Islet precursor cell (in vitro differentiated cells): ENCODE measurements at places on chromosomes 6 and 20.

DNA sequence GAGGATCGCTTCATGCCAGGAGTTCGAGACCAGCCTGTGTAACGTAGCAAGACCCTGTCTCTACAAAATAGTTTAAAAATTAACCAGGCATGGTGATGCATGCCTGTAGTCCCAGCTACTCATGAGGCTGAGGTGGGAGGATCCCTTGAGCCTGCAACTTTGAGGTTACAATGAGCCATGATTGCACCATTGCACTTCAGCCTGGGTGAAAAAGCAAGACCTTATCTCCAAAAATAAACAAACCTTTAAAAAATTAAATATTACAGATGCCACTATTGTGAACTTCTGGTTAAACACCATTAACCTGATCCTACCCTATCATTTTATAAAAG is 116.8 kb downstream of the ARHGAP18 start:
- no peak for DNase-seq

- no peak for DNase-seq
Observed at GRCh38 chr20:19405958-19406357, 193.5 kb downstream of the SLC24A3 start.

DNA sequence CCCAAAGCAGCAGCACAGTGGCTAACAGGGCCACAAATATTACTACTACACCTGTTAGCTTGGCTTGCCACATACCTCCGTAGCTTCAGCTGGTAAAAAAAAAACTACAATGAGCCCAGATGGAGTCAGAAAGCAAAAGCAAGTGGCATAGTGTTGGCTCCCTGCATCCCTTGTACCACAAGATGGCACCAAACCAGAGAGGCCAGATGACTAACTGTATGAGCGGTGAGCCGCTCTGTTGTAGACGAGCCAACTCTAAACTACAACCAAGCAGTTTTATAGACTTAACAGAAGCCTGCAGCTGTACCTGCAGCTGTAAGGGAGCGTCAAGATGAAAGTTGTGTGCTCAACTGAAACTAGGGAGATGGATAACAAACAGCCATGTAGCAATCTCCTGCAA is 84.5 kb upstream of the MCHR2 start:
- peak; percentile 72 for DNase-seq

- no peak for DNase-seq
Observed at GRCh38 chr6:91043751-91044150, 456.9 kb upstream of the MAP3K7 start.

DNA sequence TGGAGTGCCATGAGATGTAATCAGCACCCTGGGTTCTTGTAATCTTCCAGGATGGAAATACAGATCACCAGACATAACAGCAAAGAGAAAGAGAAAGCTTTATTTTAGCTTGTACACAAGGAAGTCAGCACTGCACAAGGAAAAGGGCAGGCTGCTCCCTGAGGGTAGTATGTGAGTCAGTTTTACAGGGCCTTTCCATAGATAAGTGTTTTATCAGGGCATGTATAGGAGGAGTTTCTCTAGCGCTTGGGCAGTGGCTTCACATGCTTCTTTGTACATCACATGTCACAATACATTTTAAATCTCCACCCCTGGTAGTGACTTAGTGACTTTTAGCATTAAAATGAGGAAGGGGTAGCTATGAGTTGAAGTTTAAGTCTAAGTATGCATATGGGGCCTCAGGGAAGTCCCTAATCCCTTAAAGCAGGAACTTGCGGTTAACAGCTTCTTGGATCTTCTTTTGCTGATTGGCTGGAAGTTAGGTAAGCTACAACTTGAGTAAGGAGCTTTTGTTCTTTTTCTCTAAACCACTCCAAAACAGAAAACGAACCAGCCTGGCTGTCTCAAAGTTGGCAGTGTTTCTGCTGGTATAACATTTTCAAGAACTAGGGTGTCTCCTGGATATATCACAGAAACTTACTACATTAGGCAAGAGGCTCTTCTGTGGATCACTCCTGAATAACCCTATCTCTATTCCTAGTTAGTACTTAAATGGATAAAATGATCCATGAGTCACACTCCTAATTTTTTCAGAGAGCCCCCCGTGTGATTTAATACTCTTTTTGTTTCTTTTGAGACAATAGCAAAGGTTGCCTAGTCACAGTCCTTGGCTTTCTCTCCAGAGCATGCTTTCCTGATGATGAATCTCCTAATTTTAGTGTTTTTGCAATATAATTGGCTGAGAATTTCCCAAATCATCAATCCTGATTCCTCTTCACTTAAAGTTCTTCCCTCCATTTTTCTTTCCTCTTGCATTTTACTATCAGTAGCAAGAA is 60.2 kb downstream of the MRAP2 start:
- no peak for DNase-seq

DNA sequence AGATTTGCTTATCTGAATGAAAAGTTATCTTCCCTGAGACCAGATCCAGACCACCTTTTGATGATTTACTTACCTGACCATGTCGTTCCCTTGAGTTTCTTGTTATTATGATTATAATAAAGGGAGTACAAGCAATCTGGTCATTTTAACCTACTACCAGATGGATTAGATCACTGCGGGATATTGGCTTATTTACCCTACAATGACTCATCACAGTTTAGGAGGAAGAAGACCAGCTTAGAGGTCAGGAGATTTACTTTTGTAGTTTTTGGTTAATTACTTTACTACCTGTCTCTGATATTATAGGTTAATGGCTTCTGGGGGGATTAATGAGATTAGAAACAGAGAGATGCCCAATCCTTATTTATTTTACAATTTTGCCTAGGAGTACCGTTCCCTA is 10.7 kb downstream of the PKIB start:
- no peak for DNase-seq

- DNase-seq, result no peak
Observed at GRCh38 chr6:137283940-137284810, 65.0 kb upstream of the IFNGR1 start.

DNA sequence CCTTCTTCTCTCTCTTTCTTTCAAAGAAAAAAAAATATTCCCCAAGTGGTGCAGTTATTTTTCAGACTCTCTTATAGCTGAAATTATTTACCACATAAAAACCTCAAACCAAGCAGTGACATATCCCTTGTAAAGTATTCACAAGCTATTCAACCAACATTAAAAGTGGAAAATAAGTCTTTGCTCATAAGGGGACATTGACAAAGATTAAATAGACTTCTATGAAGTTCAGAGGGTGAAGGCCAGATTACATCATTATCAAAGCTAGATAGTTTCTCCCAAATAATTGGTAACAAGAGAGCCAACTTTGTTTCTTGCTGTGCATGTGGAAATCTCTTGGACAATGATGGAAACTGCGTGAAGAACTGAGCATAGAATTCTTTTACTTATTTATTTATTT is 379.8 kb upstream of the RSPO3 start:
- DNase-seq, result no peak

DNA sequence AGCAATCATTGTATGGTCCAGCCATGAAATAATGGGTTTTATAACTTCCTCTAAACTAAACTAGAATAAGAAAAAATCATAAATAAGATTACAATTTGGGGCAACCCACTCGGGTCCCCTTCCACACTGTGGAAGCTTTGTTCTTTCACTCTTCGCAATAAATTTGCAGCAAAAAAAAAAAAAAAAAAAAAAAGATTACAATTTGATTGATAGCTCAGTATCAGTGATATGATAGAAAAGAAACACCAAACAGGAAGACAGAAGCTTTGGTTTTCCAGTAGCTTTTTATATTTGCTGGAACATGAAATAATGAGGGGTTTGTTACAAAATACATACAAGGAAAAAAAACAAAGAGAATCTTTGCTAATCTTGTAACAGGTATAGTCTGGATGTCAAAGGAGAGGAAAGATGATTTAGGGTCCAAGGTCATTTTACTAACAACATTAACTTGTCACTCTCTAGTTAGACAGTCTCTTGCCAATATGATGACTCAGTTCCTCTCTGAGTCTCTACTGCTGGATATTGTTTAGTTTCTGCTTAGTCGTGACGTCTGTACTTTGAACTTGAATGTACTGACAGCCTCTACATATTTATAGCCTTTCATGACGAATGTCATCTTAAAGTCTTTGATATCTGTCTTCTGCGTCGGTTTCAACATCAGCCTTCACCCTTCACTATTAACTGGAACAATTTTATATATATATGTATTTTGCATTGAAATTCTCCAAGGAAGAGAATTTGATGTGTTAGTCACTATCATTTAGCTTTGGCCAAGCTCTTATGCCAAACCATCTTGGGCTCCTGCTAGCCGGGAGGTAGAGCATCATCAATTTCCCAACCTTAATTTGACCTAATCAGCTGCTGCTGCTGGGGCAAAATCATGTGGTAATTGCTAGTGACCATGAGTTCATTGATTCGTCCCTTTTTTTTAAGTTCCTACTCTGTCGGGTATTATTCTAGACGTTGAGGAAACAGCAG is 213.1 kb upstream of the STXBP5 start:
- DNase-seq, result no peak

- DNase-seq, result no peak
Observed at GRCh38 chr6:31908791-31909190, 6.9 kb upstream of the ZBTB12 start.

DNA sequence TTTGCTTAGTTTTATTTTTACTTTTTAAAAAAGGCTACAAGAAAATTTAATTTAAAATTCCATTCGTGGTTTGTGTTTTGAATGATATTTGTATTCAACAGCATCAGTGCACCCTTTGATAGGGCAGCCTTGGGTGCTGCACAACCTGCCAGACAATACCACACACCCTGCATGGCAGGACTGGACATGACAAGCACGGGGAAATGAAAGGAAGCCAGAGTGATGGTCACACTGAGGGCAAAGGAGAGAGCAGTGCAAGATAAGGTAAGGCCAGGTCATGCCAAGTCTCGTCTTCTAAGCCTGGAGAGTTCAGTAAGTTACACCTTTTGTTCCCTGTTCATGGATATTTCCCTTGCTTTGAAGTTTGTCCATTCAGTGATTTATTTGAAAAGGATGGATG is 103.0 kb downstream of the ALDH8A1 start:
- DNase-seq, result no peak

DNA sequence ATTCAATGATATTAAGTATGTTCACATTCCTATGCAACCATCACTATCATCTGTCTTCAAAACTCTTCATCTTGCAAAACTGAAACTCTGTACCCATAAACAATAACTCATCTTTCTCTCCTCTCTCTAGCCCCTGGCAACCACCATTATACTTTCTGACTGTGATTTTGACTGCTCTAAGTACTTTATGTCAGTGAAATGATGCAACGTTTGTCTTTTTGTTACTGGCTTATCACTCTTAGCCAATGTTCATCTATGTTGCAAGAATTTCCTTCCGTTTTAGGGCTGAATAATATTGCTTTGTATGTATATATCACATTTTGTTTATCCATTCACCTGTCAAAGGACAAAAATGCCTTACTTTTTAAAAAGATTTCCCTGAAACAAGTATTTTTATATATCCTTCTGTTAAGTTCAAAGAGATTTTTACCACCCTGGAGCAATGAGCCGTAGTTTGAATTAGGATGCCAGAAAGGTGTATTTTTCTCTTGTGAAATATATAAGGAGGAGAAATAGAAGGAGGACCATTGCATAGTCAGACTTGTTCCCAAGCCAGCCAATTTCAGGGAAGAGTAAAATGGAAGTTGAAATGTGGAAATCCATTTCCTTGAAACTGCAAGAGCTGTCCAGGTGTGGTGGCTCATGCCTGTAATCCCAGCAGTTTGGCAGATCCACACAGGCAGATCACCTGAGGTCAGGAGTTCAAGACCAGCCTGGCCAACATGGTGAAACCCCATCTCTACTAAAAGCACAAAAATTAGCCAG is 4.0 kb upstream of the CGAS start:
- peak; percentile 4 for DNase-seq

- no peak for DNase-seq
Observed at GRCh38 chr20:51715856-51716185, 52.4 kb downstream of the ATP9A start.

- DNase-seq, result no peak
Observed at GRCh38 chr6:125957845-125958244, 1.3 kb downstream of the HINT3 start.

GRCh38 chr6:116015561-116015960 is 45.1 kb downstream of the FRK start:
- no peak for DNase-seq

GRCh38 chr20:32366380-32366779 is 8.2 kb downstream of the ASXL1 start:
- no peak for DNase-seq

DNA sequence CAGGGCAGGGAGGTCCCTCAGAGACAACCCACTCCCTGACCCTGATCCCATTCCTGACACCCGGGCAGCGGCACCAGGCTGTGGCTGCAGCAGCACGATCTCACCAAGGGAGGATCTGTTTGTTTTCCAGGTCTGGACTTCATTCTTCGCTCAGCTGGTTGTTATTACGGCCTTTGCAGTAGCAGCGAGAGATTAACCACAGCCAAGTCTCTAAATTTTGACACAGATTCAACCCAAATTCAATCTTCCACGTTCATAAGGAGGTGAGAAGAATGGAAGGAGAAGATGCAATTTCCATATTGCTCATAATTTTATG is 91.1 kb upstream of the THBS2 start:
- peak; percentile 38 for DNase-seq

- DNase-seq, result peak; percentile 57
Observed at GRCh38 chr6:24270011-24270410, 87.8 kb downstream of the DCDC2 start.

- peak; percentile 92 for DNase-seq
Observed at GRCh38 chr6:90484903-90485302, 102.0 kb downstream of the MAP3K7 start.

GRCh38 chr6:40393641-40394040 is 193.5 kb downstream of the LRFN2 start:
- DNase-seq, result peak; percentile 49

DNA sequence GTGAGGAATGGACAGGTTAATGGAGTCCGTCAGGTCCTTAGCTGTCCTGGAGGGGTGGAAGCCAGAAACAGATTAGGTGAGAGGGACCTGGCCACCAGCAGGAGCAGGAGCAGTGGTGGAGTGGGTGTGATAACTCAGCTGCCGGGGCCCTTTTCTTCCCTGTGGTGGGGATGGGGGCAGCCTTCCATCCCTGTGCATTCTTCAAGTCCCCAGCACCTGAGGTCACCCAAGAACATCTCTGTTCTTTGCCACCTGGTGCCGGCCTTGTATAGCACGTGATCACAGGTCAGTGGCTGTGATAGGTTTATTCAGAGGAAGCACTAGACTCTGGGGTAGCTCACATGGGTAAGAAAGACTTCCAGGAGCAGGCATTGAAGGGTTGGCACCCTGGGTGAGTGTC is 16.6 kb downstream of the ERGIC3 start:
- DNase-seq, result no peak

DNA sequence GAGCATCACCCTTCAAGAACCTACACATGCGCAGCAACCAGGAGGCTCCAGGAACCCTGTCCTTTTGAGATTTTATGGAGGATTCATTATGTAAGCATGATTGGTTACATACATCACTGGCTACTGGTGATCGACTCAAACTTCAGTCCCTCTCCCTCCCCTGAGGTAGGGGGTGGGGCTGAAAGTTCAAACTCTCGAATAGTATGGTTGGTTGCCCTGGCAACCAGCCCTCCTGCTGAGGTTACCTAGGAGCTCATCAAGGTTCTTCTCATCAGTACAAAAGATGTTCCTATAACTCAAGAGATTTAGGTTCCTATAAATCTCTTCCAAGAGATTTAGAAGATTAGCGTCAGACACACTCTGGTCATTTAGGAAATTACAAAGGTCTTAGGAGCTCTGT is 21.9 kb upstream of the ZSCAN9 start:
- DNase-seq, result no peak
